Adrenal gland (tissue), 19 donors: ENCODE measurements at places on chromosomes 3 and 15. TPM values are rescaled to one million over a fixed set of nuclear protein-coding genes. Genes with fewer than 3 reads are reported as not detected.

GRCh38 chr15:92636908-92637481 lies 18.6 kb downstream of the FAM174B start:
- DNase-seq = no peak

DNA sequence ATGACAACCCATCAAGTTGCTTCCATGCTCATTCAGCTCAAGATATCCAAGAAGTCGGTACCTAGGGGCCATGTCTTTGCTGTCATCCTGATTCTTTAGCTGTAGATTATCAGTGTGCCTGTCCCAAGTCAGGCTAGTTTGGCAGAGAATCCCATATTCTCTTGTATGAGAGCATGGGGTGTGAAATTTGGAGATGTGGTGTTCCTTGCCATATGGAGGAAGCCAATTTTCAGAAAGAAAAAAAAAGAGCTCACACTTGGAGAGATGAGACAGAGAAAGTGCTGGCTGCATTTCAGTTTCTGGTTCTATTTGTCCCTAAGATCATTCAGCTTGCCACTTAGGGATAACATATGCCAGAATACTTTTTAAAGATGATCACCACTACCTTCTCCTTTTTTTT lies 52.3 kb upstream of the SLC4A7 start:
- DNase-seq = no peak

Gene ZKSCAN7
- total RNA-seq = 3.7 TPM

Gene PLA2G4E
- not detected for total RNA-seq

Gene SNRPA1
- 42.6 TPM for total RNA-seq
